Cardiac septum (tissue), 1 donor: ENCODE measurements at places on chromosomes 2 and 18. TPM values are rescaled to one million over a fixed set of nuclear protein-coding genes. Genes with fewer than 3 reads are reported as not detected.

- DNase-seq, result no peak
Observed at GRCh38 chr2:73176205-73176880, 26.0 kb upstream of the NOTO start.

DNA sequence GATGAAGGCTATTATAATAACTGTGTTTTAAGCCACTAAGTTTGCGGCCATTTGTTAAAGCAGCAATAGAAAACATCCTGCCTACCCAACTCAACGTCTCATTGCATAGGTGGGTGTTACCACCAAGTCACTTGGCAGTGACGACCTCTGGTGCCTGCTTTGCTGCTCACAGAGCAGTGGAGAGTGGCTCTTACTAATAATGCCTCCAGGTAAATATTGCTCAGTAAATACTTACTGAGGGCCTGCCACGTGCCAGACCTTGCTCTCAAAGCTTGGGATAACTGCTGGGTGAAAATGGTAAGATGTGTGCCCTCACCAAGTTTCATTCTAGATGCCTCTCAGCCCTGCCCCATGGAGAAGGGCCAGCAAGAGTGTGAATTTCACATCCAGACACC lies 27.7 kb downstream of the ITGA6 start:
- no peak for DNase-seq

DNA sequence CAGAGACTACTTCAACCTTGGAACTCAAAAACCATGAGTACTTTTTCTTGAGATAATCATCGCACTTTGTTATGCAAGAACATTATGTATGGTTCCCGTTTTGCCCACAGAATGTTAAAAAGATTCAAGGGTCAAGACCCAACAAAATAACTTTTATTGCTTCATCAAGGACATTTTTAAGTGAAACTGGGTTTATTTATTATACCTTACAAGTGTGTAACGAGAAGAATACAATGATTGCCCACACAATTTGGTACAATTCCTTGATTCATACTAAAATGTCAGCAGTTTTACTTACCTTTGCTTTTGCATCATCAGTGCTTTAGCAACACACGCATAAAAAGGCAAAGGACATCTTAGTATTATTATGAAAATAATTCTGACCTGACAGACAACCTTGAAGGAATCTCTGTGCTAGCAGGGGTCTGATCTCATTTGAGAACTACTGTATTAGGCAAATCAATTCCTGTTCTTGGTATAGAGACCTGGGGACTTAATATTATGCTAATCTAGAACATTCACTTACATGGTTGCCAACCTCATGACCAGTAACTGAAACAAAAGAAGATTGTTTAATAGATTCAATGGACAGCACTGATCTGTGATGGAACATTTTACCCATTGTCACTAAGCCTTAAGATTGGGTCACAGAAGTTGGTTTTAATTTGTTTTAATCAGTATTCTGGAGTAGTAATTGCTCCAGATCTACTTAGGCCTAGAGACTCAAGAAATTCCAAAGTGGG lies 16.2 kb downstream of the CCDC88A start:
- no peak for DNase-seq

DNA sequence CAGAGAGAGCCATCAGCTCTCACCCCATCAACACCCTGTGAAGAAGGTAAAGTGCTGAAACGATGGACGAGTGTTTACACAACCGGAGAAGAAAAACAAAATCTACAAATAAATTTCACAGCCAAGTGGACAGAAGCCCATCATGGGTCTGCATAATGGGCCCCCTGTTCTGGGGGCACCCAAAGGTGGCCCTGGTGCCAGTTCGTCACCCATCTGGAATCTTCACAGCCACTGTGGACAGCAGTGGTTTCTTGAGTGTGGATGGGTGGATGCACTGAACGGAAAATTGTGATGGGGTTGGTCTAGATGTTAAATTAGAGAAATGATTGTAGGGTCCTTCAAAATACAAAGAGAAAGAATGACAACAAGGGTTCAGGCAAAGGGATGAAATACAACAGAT lies 38.8 kb downstream of the ANKMY1 start:
- DNase-seq, result no peak

DNA sequence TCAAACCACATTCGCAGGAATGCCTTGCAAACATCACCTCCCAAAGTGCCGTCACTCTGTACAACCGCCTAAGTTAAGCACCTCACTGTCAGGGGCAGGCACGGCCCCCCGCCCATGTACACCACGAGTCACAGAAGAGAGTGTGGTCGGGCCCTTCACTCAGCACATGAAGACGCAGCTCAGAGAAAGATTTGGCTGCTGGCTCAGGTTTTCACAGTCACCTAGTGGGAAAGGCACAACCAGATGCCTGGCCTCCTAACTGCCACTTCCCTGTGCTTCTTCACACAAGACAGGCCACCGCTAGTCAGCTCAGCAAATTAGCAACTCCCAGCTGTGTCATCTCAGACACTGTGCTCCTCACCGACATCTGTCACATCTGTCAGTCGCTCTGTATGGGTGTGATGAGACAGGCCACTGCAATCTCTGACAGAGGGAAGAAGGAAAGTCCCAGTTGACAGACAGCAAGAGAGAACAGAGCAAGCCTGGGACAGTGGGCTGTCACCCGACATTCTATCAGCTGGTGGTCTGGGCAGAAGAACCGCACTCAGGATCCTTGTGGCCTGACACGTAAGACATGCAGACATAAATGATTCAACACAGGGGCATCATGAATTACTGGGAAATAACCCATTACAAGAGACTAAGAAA lies 60.8 kb downstream of the CRACDL start:
- DNase-seq, result no peak

DNA sequence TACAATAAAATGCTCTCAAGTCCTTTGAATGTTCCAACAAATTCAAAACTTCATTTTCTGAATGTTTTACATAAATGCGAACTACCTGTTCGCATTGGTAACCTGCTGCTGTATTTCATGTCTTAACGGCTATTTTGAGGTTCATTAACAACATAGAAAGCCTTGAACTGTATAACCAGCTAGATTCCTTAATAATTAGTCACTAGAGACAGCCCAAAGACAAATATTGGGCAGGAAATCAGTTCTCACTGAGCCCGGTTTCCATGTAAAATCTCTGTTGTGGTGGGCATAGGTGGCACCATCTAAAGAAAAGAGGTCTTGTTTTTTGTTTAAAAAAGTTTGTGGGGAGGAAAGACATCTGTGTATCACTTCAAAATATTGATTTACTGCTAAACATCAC lies 29.2 kb downstream of the PDIA6 start:
- DNase-seq, result no peak

The FBXO36 gene
- 1.2 TPM for total RNA-seq

The LYPD1 gene
- total RNA-seq, result 3.3 TPM
